ENCODE measurements at places on chromosomes 6 and 20. TPM values are rescaled to one million over a fixed set of nuclear protein-coding genes. Genes with fewer than 3 reads are reported as not detected.

TRAPPC3L gene
- total RNA-seq, result 0.64 TPM

DNA sequence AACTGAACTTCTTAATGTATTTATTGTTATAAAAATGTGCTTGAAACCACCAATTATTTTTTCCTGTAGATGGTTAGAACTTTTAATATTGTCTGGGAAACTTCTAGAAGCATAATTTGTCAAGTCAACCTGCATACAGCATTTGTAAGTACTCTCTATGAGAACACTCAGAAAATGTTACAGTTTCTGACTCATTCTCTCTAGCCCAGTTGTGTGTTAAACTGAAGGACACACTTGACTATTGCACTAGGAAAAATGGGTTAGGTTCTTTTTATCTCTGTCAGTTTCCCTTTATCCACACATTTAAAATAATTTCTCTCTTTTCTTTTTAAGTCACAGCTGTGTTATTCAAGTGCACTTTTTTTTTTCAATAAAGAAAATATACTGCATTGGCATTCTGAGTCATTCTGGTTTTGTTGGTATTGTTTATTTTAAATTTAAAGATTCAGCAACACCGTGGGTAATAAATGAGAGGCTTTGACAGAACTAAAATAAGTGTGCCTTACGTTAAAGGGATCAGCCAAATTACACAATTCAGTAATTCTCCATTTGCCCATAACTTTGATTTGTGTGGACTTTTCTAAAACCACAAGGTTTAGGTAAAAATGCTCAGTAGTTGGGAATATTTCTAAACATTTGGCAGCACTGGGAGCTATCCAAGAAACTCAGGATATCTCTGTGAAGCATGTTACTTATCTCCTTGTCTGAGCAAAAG is 50.7 kb downstream of the OPN5 start:
- H3K27me3 ChIP-seq, result no peaks in the 10 kb centered on the region
- no peak overlapping the region for H3K27ac ChIP-seq
- no peak for DNase-seq
- no peaks in the 10 kb centered on the region for H3K4me1 ChIP-seq
- no peak overlapping the region for H3K4me3 ChIP-seq

- no peaks in the 10 kb centered on the region for H3K27me3 ChIP-seq
- no peak overlapping the region for H3K27ac ChIP-seq
- DNase-seq, result no peak
These were observed 279.7 kb upstream of the FLRT3 start for GRCh38 chr20:14617123-14617522.

- no peaks in the 10 kb centered on the region for H3K4me1 ChIP-seq
- H3K36me3 ChIP-seq, result peaks cover 9% of the 10 kb centered on the region
- no peak for DNase-seq
These were observed 129.7 kb downstream of the FIG4 start for GRCh38 chr6:109820706-109821350.

THBS2 gene
- total RNA-seq, result 23.7 TPM

EPPIN gene
- total RNA-seq, result not detected

GRCh38 chr20:38278131-38278530 is 17.6 kb upstream of the KIAA1755 start:
- H3K4me3 ChIP-seq, result no peak overlapping the region
- no peak for DNase-seq
- H3K27me3 ChIP-seq, result no peaks in the 10 kb centered on the region
- no peaks in the 10 kb centered on the region for H3K36me3 ChIP-seq
- H3K4me1 ChIP-seq, result no peaks in the 10 kb centered on the region

CALHM6 gene
- 3.6 TPM for total RNA-seq

- no peaks in the 10 kb centered on the region for H3K36me3 ChIP-seq
- H3K27me3 ChIP-seq, result no peaks in the 10 kb centered on the region
- DNase-seq, result no peak
- no peak overlapping the region for H3K4me3 ChIP-seq
- H3K27ac ChIP-seq, result no peak overlapping the region
- peaks cover 6% of the 10 kb centered on the region for H3K4me1 ChIP-seq
These were observed 3.9 kb upstream of the LRP11 start for GRCh38 chr6:149867876-149868640.

- no peak overlapping the region for H3K4me3 ChIP-seq
- no peaks in the 10 kb centered on the region for H3K4me1 ChIP-seq
- no peaks in the 10 kb centered on the region for H3K36me3 ChIP-seq
- no peak for DNase-seq
- H3K27ac ChIP-seq, result no peak overlapping the region
- no peaks in the 10 kb centered on the region for H3K27me3 ChIP-seq
These were observed 198.6 kb downstream of the ZDHHC14 start for GRCh38 chr6:157579467-157580031.

RHAG gene
- not detected for total RNA-seq

- H3K36me3 ChIP-seq, result no peaks in the 10 kb centered on the region
- no peak overlapping the region for H3K27ac ChIP-seq
- DNase-seq, result no peak
- no peaks in the 10 kb centered on the region for H3K27me3 ChIP-seq
- peaks cover 10% of the 10 kb centered on the region for H3K4me1 ChIP-seq
These were observed 41.3 kb downstream of the CDYL start for GRCh38 chr6:4817551-4817950.

RIMS1 gene
- 3.9 TPM for total RNA-seq

- H3K27me3 ChIP-seq, result no peaks in the 10 kb centered on the region
- no peaks in the 10 kb centered on the region for H3K4me1 ChIP-seq
- no peak overlapping the region for H3K27ac ChIP-seq
- no peak for DNase-seq
- H3K4me3 ChIP-seq, result no peak overlapping the region
- H3K36me3 ChIP-seq, result no peaks in the 10 kb centered on the region
These were observed 213.1 kb downstream of the PHACTR1 start for GRCh38 chr6:12929678-12930077.

DNA sequence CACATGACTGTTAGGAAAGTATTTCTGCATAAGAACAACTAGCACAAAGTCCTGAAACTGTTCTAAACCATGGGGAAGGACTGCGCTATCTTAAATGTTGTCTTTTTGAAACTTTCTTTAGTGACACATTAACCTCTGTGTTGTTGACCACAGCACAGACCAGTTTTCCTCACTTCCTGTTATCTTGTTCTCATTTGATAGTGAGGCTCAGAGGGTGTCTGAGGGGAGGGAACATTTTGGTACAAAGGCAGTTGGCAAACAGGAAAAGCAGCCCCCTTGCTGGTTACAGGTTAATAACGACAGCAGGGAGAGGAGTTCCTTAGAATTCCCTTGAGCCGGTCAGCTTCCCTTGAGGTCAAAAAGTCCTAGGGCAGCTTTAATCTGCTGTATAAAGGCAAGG is 143.5 kb upstream of the BMP2 start:
- no peak overlapping the region for H3K4me3 ChIP-seq
- no peaks in the 10 kb centered on the region for H3K36me3 ChIP-seq
